Upper lobe of left lung (tissue), 6 donors: ENCODE measurements at places on chromosomes 2 and 18.

DNA sequence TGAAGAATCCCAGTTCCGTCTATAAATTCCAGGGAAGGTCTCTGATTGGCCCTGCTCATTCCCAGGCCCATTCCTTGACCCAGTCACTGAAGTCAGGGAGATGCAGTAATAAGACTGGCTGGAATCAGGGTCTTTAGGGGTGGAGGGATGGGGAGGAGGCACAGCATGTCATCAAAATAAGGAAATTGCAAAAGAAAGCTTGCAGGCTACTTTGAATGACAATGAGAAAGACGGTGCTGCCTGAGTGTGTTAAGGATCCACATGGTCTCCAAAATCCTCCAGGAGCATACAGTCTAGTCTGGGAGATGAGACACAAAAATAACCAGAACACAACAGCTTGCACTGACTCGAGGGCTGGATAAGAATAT lies 2.0 kb upstream of the DES start:
- no peak overlapping the region for H3K27ac ChIP-seq
- DNase-seq = no peak
- peaks cover 16% of the 10 kb centered on the region for H3K27me3 ChIP-seq
- peaks cover 20% of the 10 kb centered on the region for H3K4me1 ChIP-seq

DNA sequence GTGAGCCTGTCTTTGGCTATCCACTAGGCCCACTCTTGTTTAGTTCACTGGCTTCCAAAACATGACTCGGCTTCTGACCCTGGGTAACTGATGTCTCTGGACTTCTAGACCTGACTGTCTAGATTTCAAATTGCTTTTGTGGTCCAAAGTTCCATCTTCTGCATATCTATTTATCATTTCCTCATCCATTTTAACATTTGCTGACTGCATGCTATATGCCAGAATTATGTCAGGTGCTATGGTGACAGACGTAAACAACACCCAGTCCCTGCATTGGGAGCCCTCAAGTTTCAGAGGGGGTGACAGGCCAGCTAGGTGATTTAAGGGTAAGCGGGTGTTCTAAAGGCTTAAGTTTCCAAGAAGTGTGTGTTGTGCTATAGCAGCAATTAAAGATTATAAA lies 140.9 kb downstream of the PIEZO2 start:
- no peaks in the 10 kb centered on the region for H3K36me3 ChIP-seq
- no peak for DNase-seq
- H3K4me3 ChIP-seq = no peak overlapping the region
- no peaks in the 10 kb centered on the region for H3K27me3 ChIP-seq

DNA sequence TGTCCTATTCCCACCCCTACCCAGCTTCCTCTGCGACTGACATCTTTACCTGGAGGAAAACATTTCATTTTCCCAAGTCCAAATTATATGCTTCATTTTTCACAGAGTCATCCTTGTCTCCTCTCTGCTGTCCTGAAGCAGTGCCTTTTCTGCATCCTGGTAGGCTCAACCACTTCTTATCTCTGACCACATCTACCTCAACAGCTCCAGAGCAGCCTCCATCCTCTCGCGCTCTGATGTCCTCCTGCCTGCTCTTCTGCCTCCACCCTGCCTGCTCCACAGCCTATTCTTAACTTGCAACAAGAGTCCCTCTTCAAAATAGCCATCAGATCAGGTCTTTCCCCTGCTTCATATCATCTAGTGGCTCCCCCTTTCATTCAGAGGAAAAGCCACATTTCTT lies 457.1 kb downstream of the PARD3B start:
- no peak for DNase-seq
- no peaks in the 10 kb centered on the region for H3K36me3 ChIP-seq
- no peaks in the 10 kb centered on the region for H3K27me3 ChIP-seq
- H3K4me1 ChIP-seq = no peaks in the 10 kb centered on the region
- H3K4me3 ChIP-seq = no peak overlapping the region

GRCh38 chr2:202178346-202178958 lies 59.9 kb downstream of the SUMO1 start:
- DNase-seq = no peak
- H3K4me3 ChIP-seq = no peak overlapping the region
- H3K36me3 ChIP-seq = no peaks in the 10 kb centered on the region
- H3K4me1 ChIP-seq = no peaks in the 10 kb centered on the region
- no peaks in the 10 kb centered on the region for H3K27me3 ChIP-seq
